ENCODE measurements at places on chromosomes 7 and 10.
A peak's percentile ranks its signal among the peaks of the same experiment; 100 is the strongest.

DNA sequence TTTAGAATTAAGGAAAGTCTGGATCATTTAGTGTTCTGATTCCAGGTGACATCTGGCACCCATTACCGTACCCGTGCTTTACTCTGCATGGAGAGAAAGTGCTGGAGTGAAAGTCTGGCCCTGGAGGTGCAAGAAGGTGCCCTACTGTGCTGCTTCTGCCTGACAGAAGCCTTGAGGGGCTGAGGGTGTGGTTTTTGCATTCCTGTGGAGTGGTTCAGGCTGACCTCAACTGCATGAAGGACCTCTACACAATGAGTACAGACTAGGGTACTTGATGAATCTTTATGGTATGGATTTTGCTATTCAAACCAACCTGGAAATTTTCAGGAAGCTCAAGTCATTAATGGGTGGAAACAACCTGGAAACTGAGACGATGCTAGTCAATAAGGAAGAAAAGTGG is 45.1 kb upstream of the GSAP start:
- no peak for DNase-seq

DNA sequence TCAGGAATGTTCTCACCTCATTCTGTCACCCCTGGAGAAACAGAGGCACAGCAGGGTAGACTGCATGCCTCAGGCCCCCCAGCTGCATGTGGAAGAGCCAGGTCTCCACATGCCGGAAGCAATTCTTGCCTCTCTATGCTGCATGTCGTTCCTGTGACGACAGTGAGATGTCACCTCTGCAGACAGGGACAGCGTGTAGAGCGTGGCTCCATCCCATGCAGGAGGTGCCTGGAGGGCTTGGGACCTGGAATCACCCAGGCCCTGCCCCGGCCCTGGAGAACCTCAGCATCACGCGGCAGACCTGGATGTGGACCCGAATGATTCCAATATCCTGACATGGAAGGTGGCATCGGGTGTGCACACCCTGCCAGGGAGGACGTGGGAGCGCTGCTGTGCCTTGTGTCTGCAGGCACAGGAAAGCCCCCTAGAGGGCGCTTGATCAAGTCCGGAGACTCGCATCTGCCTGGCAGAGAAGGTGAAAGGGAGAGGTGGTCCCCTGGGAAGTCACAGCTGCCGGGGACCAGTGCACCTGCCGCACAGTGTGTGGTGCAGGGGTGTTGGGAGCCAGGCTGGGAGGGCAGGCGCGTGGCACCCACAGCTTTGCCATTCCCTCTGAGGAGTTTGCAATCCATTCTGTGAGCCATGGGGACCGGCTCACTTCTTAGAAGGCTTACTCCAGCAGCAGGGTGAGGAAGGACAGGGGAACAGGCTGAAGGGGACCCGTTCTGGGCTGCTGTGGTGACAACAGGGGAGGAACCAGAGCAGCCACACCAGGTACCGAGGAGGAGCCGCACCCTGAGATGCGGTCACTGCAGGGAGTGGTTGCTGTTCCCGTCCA is 45.3 kb upstream of the EN2 start:
- peak; percentile 4 for DNase-seq

GRCh38 chr7:72403458-72404076 is 8.6 kb downstream of the CALN1 start:
- DNase-seq, result no peak

DNA sequence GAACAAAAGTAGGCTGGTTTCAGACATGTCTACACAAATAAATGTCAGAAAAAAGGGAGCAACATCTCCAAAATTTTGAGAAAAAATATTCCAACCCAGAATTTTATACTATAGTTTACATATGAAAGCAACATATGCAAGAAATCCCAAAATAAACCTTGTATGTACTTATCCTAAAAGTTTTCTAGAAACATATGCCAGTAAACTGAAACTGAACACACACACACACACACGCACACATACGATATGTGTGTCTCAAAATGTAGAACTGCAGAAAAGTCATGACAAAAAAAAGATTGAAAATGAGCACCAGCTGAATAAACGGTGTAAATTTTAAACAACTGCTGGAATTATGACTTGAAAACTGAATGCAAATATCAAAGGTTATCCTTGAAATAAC is 81.0 kb downstream of the VPS41 start:
- DNase-seq, result no peak

DNA sequence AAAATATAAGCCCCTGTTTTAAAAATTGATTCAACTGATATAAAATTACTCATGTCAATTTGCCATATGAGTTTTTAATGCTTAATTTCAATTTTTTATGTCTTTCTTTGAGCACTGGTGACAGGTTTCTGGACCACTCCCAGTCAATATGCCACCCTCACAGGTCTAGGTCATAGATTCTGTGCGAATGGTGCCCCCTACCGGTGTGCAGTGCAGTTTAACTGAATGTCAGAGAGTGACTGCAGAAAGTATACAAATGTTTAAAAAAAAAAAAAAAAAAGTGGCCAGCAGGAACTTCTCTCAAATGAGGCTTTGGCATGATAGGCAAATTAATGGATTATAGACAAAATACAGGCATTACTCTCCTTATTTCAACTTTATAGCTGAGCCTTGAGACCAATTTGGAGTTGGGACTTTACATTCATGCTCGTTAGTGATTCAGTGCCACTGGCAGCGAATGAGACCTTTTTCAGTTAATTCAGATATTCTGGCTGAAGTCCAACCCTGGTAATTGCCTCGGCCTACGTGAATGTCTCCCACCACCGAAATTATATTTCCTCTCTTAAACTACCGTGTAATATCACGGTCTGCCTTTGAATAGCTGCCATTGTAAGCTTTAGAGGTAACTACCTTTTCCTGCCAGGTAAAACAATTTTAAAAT is 427.6 kb downstream of the PHTF2 start:
- DNase-seq, result no peak

DNA sequence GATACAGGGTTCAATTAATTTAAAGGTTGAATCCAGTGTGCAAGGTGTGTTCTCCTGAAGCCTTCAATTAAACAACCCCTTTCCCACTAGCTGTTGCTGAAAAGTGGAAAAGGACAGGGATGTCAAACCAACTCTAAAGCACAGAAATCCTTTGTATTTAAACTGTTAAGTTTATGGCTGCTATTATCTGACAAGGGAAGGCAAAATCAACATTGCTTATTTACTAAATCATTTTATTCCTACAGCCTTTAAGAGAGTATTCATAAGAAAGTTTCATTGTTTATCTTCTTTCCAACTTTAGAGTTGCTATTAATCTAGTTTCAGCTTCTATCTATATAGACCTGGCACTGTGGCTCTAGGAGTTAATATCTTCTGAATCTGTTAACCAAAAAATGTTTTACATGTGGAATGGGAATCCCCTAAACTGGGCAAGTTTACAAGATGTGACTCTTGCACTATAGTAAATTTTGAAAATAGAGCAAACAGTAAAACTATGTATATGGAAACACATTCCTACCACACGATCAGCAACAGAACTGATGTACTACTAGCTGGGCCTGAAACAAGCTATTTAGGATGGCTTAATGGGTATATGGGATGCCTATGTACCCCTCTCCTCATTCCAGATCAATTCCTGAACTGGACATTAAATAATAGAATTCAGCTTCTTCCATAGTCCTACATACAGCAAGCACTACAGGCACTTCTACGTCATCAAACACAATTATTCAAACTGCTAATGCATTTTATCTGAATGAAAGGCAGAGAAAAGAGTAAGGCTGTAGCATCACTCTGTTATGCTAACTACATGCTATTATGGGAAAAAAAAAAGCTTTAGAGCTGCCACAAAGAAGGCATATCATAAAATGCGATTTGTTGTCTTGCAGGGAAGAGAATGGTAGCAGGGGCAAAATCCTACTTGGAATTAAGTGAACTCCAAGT is 52.8 kb downstream of the CDK6 start:
- no peak for DNase-seq

DNA sequence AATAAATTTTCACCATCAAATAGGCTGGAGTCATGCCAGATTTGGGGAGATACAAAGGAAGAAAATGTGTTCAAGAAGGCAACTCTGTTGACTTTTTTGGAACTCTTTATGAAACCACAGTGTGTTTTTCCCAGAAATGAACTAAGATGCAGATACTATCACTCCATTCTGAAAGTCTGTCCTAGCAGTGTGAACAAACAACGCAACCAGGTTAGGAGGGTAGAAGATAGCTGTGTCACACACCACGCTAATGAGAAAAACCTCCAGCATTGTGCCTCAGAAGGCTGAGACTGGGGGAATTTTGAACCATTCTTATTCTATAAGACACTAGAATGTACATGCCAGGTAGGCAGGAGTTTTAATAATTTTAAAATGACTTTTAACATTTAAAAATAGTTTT is 15.9 kb upstream of the ATP6V0A4 start:
- DNase-seq, result no peak

- peak; percentile 70 for DNase-seq
These were observed 161.0 kb downstream of the SKIDA1 start for GRCh38 chr10:21364196-21365114.

DNA sequence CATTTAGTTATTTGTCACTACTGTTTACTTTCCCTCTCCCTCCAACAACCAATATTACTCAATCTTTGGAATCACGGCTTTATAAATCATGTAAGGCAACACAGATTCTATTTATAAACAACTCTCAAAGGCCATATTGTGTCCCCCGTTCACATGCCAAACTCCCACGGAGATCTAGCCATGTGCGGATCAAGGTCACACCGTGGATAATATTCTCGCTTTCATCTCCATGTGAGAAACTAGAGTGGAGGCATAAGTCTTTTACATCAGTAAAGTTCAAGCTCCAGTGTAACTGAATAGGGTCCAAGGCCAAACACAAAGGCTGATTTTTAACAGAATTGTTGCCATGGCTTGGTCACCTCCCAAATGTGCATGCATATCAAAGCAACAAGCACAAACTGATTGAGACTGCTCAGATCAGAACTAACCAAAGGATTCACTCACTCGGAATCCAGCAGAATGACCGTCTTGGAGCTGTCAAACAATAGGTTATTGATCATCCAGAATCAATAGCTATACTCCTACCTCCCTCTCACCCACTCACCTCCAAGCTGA is 569.5 kb upstream of the LRRN3 start:
- no peak for DNase-seq
